GM13977 (cell line): ENCODE measurements at places on chromosomes 3 and 15.

- DNase-seq = no peak
These were observed 183.4 kb upstream of the THRB start for GRCh38 chr3:24678021-24678420.

- DNase-seq = no peak
These were observed 33.7 kb downstream of the ZBTB20 start for GRCh38 chr3:115113367-115113766.

GRCh38 chr3:133896002-133896761, 500 bp upstream of the RAB6B start:
- DNase-seq = no peak

DNA sequence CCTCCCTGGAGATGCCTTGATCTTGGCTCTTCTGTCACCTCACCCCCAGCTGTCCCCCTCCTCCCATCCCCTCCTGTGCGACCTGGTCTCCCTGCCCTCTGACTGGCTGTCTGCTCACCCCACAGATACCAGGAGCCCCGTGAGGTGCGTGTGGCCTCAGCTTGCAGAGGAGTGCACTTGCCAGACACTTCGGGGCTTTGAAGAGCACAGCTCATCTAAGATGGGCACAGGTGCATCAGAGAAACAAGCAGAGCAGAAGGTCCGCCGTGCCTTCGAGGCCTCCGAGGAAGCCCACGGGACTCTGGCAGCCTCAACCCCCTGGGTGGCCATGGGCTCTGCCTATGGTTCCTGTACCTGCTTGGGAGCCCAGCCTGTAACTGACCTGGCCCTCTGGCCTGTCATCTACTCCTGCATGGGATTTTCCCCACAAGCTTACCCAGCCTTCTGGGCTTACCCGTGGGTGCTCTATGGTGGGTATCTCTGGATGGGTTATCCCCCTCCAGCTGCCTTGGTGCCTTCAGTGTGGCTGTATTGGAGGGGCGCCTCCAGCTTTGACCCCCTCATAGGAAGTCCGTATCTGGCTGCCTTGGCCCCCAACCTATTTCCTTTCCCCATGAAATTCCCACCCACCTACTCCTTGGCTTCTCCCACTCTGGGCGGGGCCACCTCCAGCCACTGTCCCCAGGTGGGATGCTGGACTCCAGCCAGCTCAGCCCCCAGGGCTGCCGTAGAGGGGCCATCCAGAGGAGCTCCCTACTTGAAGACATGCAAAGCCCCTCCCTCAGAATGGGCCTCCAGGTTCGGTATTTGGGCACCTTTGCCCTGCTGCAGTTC, 3.8 kb downstream of the PRR23E start:
- DNase-seq = no peak

- DNase-seq = no peak
These were observed 2.6 kb upstream of the UBE2Q2 start for GRCh38 chr15:75840659-75841058.

DNA sequence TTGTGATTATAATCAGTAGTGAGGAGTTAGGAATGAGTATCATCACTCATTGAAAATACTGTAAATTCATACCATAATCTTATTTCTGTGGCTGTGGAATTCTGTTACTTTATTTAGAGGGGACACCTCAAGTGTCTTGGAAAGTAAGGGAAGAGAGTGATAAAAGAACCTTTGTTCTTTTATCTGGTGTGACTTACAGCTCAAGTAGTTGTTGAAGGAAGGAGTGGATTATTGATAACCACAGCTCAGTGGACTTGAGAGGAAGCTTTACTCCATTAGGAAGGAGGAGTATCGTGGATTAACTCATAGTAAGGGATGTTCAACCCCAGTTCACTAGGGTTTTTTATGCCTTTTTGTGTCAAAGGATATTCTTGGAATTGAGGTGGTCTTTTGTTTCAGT, 32.2 kb upstream of the FAH start:
- DNase-seq = no peak

DNA sequence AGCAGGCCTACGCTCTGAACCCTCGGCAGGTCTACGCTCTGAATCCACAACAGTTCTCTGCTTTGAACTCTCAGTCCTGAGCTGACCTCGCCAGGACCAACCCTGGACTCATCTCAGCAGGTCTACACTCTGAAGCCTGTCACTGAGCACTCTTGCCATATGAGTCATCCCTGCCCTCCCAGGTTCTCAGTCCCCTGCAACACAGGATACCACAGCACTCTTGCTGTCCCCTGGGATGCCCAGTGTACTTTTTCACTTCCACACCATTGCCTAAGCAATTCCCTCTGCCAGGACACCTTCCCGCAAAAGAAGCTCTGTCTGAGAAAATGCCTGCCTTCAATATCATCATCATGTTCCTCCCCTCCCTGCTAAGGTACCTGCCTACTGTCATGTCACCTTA, 42.0 kb downstream of the NUP210 start:
- DNase-seq = no peak

- no peak for DNase-seq
These were observed 29.8 kb downstream of the PLA1A start for GRCh38 chr3:119627461-119627860.

GRCh38 chr3:32399030-32399620, 7.5 kb downstream of the CMTM7 start:
- peak; percentile 58 for DNase-seq

- no peak for DNase-seq
These were observed 473.6 kb downstream of the FOXP1 start for GRCh38 chr3:71109977-71110285.

DNA sequence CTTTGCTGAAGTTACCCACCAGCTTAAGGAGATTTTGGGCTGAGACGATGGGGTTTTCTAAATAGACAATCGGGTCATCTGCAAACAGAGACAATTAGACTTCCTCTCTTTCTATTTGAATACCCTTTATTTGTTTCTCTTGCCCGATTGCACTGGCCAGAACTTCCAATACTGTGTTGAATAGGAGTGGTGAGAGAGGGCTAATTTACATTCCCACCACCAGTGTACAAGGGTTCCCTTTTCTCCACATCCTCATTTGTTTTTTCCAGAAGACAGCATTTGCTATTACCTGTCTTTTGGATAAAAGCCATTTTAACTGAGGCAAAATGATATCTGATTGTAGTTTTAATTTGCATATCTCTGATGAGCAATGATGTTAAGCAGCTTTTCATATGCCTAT, 329.9 kb upstream of the TPRG1 start:
- DNase-seq = no peak

- DNase-seq = peak; percentile 11
These were observed 35.4 kb downstream of the PSTPIP1 start for GRCh38 chr15:77030048-77030927.

GRCh38 chr3:4888913-4889846, 90.1 kb upstream of the BHLHE40 start:
- peak; percentile 51 for DNase-seq

DNA sequence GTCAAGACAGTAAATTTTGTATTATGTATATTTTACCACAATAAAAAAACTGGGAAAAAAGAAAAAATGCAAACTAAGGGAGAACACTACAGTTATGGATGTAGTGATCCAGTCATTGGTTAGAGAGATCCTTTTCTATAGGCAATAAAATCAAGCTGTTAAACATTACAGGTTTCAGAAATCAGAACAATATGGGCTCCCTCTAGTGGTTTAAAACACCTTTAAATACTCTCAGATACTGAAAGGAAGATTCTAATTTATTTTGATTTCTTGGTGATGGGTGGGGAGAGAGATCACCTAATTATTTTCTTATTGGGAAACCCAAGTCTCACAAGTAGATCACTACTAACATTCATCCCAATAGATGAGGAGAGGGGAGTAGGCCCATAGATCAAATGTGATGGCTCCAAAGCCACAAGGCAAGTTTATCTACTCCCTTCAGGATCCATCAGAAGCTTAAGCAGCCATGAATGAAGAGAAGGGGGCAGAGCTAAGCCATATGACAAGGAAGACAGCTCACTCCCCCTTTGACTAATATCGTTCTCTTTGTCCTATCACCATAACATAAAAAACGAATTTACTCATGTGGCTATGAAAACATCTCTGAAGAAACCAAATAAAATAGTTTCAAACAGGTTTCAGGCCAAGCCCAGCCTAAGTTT, 118.6 kb downstream of the ANO10 start:
- peak; percentile 14 for DNase-seq

DNA sequence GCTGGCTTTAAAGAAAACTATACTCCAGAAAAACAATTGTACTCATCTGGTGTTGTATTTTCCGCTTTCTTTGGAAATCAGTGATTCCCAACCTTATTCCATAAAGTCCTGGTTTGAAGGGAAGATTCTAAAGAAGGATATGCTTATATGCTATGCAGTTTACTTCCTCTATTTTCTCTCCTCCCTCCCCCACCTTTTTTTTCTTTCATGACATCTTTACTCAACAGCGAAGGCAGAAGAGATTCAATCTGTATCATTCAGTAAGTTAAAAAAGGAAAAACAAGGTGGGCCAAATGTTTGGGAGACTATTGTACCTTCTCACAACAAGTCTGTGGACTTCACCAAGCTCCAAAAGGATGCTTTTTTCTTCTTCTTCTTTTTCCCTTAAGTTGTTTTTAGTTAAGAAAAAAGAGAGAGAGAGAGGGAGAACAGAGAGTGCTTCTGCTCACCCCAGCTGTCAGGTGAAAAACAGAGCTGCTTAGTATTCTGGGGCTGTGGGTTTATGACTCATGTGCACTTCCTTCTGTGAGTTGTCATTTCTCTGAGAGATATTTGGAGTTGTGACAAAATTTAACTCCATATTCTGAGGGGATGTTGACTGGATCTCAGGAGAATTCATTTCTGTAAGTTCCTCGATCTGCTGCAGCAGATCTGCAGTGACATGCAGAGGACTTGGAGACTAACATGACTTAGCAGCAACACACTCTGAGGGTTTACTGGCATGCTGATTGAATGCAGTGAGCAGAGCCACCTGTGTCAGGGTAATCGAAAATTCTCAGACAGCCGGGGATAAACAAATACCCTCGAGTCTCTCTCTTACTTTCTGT, 70.7 kb downstream of the SSR3 start:
- peak; percentile 21 for DNase-seq

DNA sequence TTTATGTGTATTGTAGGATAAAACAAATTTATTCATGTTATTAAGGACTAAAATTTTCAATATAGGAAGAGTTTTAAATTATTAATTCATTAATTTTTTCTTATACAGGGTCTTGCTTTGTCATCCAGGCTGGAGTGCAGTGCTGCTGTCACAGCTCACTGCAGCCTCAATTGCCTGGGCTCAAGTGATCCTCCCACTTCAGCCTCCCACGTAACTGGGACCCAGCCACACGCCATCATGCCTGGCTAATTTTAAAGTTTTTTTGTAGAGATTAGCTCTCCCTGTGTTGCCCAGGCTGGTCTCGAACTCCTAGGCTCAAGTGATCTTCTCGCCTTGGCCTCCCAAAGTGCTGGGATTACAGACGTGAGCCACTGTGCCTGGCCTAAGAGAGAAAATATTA, 14.7 kb downstream of the CCNB2 start:
- DNase-seq = no peak

- DNase-seq = no peak
These were observed 36.9 kb upstream of the TRIM59 start for GRCh38 chr3:160486459-160486869.

DNA sequence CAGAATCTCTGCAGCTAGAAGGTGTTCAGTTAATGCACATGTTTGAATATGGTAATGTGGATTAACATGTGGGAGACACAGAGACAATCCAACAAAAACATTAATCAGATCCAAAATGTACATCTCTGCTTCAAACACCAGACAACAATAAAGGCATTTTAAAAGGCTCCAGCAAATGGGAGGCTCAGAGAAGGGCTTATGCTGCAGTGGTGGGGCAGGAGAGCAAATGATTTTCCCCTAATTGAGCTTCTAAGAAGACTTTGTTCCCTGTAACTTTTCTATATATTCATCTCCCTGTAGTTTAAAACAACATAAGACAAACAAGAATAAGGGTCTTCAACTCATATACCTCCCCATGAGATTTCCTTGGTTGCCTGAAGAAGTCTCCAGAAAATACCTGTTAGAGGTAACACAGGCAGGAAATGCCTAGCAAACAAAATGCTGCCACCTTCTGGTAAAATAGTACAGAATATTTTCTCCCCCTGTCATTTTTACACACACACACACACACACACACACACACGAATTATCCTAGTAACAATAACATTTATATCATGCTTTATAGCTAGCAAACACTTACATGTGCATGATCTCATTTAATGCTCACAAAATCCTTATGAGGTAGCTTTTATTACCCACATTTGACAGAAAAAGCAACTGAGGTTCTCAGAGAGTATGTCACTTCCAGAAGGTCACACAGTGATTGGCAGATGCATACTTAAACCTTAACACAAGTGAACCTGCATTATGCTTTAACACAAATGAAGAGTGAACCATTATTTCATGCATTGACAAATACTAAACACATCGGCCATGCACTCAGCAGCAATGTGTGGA, 123.4 kb upstream of the MB21D2 start:
- peak; percentile 62 for DNase-seq
